H4 (cell line): ENCODE measurements at places on chromosomes 16 and 17. TPM values are rescaled to one million over a fixed set of nuclear protein-coding genes. Genes with fewer than 3 reads are reported as not detected.

DNA sequence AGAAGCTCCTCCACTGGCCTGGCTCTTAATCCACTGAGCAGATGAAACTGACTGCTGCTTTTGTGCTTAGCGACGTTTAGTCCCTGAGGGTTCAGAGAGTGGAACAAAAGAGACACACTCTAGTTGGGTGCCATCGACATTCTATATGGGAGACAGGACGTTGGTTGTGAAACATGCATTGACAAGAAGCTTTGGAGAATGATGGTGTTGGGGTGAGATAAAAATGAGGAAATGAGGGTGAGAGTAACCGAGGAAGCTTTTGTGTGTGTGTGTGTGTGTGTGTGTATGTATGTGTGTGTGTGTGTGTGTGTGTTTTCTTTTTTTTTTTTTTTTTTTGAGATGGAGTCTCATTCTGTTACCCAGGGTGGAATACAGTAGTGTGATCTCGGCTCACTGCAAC lies 89.5 kb downstream of the ABCC1 start:
- no peak for DNase-seq

- peak; percentile 75 for DNase-seq
Measured at GRCh38 chr17:74454197-74455024, 12.0 kb upstream of the CD300A start.

DNA sequence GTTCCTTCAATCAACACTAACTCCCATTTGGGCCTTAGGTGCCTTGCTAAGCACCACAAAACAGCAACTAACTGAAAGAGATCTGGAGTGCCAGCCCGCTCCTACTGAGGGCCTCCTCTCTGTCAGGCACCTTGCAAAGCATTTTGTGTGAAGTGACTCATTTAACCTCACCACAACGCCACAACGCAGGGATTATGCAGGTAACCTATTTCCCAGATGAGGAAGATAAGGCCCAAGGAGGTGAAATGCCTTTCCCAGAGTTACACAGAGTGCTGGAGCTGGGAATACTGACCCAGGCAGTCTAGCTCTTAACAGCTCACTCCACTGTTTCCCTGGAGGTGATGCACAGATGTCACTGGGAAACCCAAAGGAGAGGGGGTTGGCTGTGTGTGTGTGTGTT lies 32.8 kb downstream of the DRC3 start:
- DNase-seq = no peak

DNA sequence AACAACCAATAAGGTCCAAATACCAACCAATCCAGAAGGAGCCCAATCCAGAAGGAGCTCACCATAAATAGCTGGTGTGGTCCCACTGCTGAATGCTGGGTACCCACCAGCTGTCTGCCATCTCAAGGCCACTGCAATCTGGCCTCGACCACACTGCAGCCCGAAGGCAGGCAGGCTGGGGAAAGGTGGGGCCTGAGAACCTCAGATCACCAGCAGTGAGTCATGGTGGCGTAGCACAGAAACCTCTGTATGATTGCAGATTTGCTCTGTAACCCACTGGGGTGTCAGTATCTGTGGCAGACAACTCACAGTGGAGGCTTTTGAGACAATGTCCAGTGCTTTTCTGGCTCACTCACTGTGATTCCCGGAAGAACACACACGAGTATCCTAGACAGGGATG lies 14.7 kb upstream of the CMTR2 start:
- peak; percentile 28 for DNase-seq

The ZG16B gene
- total RNA-seq = 0.14 TPM in 1 of 2 replicates, not detected in the other

The MGAT5B gene
- 5.3 and 6.8 TPM in 2 replicates for total RNA-seq
